ENCODE measurements at places on chromosomes 2 and 18. TPM values are rescaled to one million over a fixed set of nuclear protein-coding genes. Genes with fewer than 3 reads are reported as not detected.

Gene MAP3K19
- total RNA-seq: not detected

Gene CHST9
- total RNA-seq: not detected

Gene DAPL1
- not detected for total RNA-seq

Gene PDE1A
- total RNA-seq: 20.0 TPM

Gene ARHGAP25
- 1.1 TPM for total RNA-seq

Gene VWA3B
- total RNA-seq: not detected

Gene EPB41L3
- total RNA-seq: 8.7 TPM

Gene PPP1R7
- 78.4 TPM for total RNA-seq

Gene PLCD4
- total RNA-seq: 2.6 TPM

Gene HOXD13
- 7.5 TPM for total RNA-seq

Gene ASB18
- not detected for total RNA-seq

Gene TBR1
- not detected for total RNA-seq

Gene SERPINB11
- total RNA-seq: not detected

Gene AGBL5
- 23.9 TPM for total RNA-seq

Gene EHD3
- total RNA-seq: 22.1 TPM

Gene SLC5A7
- not detected for total RNA-seq

Gene SERPINB12
- not detected for total RNA-seq

Gene ALK
- total RNA-seq: under 0.01 TPM

Gene ZSWIM2
- 0.62 TPM for total RNA-seq

Gene REG3G
- total RNA-seq: not detected

Gene RNF152
- 15.4 TPM for total RNA-seq

Gene STEAP3
- total RNA-seq: 23.6 TPM

Gene CXCR1
- not detected for total RNA-seq

Gene UGT1A9
- not detected for total RNA-seq

Gene TMEM17
- 2.0 TPM for total RNA-seq

Gene SPC25
- total RNA-seq: 2.6 TPM

Gene SKOR2
- not detected for total RNA-seq

Gene SOCS6
- 51.1 TPM for total RNA-seq

Gene MYCN
- total RNA-seq: not detected

Gene MEIS1
- total RNA-seq: 131 TPM

Gene AMER3
- not detected for total RNA-seq

Gene SULT1C2
- total RNA-seq: 0.33 TPM

Gene ALLC
- not detected for total RNA-seq

Gene TFCP2L1
- total RNA-seq: under 0.01 TPM

Gene SCN9A
- total RNA-seq: 43.0 TPM

Gene FAP
- total RNA-seq: 269 TPM

Gene ADAM23
- 9.9 TPM for total RNA-seq

Gene OTX1
- not detected for total RNA-seq

Gene IL36B
- total RNA-seq: not detected

Gene MATN3
- total RNA-seq: 2.9 TPM

Gene RAB6C
- under 0.01 TPM for total RNA-seq

Gene CHRNG
- not detected for total RNA-seq

Measured in uterine smooth muscle cell (primary cell).